Endodermal cell (in vitro differentiated cells): ENCODE measurements at places on chromosomes 2 and 18.

DNA sequence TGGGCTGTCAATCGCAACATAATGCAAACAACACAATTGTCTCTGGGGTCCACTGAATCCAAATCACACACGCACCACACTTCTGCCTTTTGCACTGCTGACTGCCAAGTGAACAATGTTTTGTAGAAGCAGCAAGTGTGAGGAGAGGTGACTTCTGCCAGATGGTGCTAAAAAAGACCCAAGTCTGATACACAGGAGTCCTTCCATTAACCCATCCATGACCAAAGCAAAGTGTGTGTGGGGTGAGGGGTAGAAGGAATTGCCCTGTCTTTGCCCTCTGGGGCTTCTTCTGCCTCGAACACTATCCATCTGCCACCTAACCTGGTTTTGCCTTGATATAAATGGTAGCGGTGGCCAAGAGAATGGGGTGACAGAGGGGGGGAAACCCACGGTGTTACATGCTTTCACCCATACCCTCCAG lies 50.0 kb downstream of the C2orf42 start:
- no peak for DNase-seq

DNA sequence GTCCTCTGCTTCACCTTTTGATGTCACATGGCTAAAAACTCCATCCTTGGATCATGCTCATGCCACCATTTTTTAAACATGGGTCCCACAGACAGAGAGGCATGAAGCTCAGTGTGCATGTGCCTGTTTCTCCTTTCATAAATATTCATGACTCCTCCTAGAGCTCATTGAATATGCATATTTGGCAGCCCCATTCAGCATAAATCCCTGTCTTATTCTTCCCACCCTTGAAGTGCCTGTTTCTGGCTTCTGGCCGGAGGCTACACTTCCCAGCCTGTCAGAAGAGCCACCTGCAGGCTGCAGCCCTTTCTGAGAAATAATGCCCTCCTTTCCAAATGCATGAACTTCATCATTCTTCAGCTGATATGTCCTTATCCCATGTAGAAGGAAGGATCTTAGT lies 109.7 kb downstream of the LDLRAD4 start:
- DNase-seq, result no peak

GRCh38 chr2:144495227-144496091 lies 24.5 kb downstream of the ZEB2 start:
- no peak for DNase-seq

DNA sequence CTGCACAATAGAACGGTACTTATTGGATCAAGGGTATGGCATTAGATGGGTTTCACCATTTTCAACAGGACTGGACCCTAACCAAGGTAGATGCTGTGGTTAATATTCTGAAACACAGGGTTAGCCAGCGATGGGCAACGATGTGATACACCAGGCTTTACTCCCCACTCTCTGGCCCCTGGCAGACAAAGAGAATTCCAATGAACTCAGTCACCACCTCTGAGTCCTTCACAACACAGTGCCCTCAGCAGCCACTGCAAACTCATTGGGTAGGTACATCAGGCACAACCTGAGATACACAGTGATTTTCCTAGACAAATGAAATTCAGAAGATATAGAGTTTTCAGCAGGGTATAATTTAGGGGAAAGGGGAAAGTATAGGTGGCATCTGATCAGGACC lies 634.5 kb downstream of the ZEB2 start:
- DNase-seq, result no peak

DNA sequence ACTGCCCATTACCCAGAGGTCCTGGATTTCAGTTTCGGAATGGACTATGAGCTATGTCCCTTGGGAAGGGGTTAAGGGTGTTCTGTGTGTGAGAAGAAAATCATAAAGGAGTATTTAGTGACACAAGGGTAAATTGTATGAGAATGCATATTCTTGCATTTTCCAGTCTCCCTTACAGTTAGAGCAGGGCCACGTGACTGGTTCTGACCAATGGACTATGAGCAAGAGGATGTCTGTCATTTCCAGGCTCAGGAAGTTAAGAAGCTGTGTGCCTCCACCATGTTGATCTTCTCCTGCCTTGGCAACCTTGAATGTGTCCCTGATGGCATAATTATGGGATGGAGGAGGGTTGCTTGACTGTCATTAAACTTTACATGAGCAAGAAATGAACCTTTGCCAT lies 94.9 kb downstream of the DHRS9 start:
- no peak for DNase-seq

DNA sequence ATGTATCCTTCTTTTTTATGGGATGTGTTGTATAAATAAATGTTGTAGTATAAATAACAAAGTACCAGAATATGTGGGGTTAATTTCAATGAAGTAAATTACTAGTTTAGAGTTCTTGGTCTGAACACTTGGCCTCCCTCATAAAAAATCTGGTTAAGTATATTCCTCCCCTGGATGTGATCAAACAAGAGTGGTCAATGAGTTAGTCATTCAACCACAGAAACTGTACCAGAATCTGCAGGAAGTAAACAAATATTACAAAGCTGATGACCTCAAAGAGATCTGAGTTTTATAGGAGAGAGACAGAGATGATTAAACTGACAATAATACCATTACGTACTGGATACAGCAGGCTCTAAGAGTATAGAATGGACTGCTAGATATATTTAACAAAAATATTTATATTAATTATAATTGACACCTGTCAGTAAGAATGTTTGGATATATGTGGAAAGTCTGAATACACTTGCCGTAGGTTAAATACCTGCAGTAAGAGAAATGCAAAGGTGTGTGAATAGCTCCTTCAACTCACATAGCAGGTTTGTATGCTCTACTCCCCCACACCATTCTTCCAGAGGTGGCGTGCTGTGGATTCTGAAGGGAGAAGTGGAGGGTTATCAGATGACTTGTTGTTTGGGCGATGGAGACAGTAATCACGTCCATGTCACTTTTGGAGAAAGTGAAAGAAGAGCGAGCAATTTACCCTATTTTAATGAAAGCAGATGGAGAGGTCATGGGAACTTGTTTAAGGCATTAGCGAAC lies 108.3 kb upstream of the LRATD1 start:
- DNase-seq, result no peak

DNA sequence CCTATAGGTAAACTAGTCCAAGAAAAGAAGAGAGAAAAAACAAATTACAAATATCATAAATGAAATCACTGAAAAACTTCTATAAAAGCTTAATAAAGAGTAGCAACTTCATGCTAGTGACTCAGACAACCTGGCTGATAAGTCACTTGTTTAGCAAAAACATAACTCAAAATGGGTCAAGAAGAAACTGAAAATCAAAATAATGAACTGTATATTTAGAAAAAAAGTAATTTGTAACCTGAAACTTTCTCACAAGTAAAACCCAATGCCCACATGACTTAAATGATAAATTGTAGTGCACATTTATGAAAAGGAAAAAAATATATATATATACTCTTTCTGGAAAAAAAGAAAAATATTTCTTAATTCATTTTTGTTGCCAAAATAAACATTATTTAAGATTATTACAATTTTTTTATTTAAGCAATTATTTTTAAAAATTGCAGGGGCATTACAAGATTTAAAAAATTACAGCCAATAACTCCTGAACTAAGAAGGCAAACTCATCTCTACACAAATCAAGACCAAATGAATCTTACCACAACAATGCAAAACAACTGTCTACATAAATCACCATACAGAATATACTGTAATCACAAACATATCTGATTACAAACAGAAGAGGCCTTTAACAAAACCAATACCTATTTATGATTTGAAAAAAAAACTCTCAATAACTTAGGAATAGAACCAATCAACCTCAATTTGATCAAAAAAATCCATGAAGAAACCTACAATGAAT lies 406.3 kb downstream of the CDH7 start:
- DNase-seq, result no peak

GRCh38 chr2:236943068-236943467 lies 142.6 kb upstream of the COPS8 start:
- no peak for DNase-seq

DNA sequence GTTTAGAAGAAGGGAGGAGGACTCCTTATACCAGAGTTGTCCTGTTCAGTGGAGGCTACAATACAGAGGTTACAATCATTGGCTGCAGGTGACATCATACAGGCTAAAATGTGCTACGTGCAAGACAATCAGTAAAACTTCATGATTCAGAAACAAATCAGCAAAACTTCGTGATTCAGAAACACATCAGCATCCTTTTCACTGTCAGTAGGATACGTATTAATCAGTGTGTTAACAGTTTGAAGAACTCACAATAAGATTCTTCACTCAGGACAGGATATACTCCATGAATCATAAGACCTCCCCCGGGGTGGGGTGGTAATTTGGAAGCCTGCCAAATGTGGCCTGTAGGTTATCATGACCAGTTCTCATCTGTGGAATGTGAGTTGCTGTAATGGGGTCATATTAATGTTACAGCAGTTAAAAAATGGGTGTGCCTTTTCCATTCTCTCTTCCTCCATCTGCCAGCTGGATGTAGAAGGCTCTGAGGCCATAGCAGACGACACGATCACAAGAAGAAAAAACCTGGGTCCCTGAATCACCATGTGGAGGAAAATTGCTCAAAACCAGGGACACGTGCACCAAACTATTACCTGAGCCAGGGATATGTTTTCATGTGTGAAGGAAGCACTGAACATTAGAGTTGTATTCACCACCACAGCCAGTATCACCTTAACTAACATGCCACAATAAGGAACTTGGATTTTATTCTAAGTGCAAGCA lies 134.8 kb upstream of the CREB1 start:
- no peak for DNase-seq

DNA sequence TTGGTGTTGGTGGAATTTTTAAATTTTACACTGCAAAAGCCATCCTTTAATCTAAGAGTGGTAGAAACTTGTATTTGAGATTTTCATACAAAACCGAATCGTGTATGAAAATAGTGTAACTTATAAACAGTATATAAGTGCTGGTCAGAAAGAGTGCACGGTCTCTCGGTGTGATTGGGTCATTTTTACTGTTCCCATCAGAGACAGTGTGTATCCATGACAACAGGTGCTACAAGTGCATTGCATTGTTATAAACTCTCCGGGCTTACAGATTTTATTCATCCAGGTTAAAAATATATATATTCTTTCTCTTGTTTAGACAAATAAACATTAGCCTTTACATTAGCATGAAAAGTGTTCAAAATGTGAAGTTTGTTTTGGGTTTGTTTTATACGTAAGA lies 721.9 kb downstream of the METTL4 start:
- no peak for DNase-seq

GRCh38 chr2:173654161-173654895 lies 299.7 kb downstream of the CDCA7 start:
- no peak for DNase-seq

- DNase-seq, result no peak
These were observed 876 bp downstream of the CNTNAP5 start for GRCh38 chr2:124025891-124026434.

GRCh38 chr2:138087751-138088593 lies 123.7 kb downstream of the HNMT start:
- DNase-seq, result no peak

- no peak for DNase-seq
These were observed 10.3 kb downstream of the SCN1A start for GRCh38 chr2:166117491-166117890.

DNA sequence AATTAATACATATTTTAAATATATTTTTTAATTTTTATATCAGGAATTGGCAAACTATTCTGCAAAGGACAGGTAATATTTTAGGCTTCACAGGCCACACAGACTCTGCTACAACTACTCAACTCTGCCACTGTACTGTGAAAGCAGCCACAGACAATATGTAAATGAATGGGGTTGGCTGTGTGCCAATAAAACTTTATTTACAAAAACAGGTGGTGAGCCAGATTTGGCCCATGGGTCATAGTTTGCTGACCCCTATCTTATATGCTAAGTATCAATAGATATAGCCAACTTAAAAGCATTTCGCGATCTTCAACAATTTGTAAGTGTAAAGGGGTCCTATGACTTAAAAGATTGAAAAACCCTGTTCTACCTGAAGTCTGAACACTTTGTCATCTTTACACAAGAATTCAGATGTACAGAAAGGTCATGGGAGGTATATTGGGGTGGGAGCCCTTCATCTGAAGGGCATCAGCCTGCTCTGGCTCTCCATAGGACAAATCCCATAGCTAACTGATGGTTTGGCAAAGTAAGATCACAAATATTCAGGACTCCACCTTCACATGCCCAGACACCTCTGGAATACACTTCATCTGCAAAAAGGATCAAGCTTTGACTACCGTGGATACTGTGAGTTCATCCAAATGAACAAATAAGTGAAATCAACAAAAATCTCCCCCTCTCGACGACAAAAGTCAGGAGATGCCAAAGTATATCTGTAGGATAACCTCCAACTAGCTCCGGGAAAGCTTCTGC lies 65.9 kb downstream of the C1D start:
- DNase-seq, result no peak

- DNase-seq, result no peak
These were observed 2.8 kb upstream of the MXD1 start for GRCh38 chr2:69911985-69912563.

DNA sequence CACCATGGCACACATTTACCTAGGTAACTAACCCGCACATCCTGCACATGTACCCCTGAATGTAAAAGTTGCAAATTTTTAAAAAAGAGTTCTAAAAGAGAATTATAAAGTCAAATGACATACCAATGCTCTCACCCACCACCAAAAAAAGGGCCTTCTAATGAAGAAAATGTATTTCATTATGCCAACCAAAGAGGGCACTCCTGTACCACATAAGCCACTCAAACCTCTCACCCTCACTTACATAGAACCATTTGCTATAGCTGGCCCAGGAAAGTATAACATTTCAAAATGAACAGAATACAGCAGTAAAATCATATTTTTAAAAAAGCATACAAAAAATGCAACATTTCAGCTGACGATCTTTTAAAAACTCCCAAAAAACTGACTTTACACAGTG lies 241.5 kb upstream of the PKDCC start:
- no peak for DNase-seq

DNA sequence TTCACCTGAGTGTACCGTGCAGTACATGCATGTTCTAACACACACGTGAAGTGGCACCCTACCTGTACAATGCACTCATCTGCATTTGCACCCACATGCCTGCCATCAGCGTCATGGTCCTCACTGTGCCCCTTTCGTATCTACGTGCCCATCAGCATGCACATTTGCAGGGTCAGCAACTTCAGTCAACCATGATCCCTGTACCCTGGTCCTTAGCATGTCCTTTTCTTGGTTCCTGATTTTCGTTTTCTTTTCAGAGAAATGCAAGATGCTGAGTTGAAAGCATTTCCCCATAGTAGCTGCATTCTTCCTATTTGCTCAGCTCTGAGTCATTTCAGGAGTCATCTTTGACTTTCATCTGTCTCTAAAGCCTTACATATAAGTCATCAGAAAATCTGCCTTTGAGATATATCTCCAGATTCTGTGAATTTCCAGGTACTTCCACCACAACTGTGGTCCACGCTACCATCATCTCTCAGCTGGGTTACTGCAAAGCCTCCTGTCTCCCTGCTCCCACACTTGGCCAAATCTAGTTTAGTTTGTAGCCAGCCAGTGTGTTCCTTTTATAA lies 14.7 kb upstream of the PUM2 start:
- DNase-seq, result no peak

DNA sequence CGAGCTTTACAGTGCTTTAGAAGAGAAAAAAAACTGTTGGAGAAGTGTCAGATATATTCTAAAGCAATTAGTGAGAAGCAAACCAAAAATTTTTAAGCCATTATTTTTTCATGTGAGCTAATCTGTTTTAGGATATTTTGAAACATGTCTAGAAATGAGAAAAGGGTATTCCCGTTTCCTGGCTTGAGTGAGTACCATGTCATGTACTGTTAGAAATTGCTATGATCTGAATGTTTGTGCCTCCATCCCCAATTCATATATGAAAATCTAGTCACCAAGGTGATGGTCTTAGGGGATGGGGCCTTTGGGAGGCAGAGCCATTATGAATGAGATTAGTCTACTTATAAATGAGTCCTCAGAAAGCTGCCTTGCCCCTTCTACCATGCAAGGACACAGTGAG lies 493.3 kb upstream of the GCFC2 start:
- DNase-seq, result no peak
